ENCODE measurements at places on chromosomes 1 and 21.

- no peak for DNase-seq
Measured at GRCh38 chr1:7988576-7988975, 27.1 kb downstream of the PARK7 start.

GRCh38 chr21:30216041-30216723 lies at the start of gene CLDN8:
Gene CLDN8 (minus strand): TSS chr21:30216097. CDS start chr21:30215925, 172 bp downstream.
- DNase-seq, result no peak

DNA sequence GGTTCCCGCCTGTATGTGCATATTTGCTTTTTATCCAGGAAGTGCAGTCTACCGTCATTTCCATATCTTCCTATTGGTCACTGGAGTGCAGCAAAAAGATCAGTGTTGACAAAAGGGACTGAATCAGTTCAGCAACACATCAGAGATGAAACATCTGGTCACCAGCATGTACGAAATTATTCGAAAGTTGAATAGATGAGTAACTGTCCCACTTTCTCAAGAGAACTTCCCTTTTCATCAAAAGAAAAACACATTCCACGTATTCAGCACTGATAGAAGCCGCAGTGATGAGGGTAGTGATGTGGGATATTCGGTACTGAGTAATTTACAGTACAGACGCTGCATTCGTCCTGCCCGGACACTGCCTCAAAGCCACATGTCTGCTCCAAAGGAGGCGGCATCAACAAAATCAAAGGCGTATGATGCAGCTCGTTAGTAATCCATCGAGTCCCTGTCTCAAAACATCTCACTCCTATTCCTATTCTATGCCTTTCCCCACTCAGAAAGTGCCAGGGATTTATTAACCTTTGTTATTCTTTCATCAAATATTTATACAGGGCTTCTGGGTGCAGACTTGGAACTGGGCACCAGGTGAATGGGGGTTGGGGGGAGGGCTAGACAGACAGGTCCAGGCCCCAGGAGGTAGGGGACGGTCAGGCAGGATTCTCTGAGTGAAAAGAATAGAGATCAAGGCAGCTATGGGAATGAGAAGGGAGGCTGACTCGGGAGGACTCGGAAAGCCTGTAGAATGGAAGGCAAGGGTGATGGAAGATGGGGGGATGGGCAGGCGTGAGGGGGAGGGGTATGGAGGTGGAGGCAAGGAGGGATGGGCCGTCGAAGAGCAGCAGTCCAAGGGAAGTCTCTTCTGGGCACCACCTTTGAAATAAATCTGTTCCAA lies 79.5 kb upstream of the SLC45A1 start:
- no peak for DNase-seq

DNA sequence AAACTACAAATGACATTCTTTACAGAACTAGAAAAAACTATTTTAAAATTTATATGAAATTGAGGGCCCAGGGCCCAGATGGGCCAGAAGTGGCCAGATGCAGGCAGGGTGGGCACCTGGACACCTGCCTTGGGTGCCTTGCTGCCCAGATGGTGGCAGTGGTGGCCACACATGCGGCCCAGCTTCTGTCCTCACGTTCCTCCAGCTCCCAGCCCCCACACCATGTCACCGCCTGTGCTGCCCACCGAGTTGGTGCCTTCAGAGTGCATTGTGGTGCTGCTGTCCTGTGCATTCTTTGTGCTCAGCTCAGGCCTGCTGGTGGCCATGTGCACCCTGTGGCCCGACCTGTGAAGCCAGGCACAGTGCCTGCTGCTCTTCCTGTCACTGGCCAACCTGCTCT lies 216.8 kb upstream of the CXADR start:
- DNase-seq, result no peak

DNA sequence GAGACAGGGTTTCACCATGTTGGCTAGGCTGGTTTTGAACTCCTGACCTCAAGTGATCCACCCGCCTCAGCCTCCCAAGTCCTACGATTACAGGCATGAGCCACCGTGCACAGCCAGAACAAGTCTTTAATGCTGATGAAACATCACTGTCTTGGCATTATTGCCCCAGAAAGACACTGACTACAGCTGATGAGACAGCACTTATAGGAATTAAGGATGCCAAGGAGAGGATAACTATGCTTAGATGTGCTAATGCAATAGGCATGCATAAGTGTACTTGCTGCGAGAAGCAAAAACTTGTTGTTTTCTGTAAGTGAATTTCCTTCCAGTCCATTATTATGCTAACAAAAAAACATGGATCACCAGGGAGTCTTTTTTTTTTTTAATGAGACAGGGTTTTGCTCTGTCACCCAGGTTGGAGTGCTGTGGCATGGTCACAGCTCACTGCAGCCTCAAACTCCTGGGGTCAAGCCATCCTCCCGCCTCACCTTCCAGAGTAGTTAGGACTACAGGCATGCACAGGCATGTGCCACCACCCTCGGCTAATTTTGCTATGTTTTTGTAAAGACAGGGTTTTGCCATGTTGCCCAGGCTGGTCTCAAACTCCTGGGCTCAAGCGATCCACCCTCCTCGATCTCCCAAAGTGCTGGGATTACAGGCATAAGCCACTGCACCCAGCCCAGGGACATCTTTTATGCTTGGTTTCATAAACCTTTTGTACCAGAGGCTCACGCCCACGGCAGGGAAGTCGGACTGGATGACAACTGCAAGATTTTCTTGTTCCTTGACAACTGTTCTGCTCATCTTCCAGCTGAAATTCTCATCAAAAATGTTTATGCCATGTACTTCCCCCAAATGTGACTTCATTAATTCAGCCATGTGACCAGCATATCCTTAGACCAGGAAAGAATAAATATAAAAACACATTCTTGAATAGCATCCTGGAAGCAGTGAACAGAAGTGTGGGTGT lies 23.1 kb downstream of the RHEX start:
- DNase-seq, result no peak
